GM04503 (cell line): ENCODE measurements at places on chromosomes 1 and 21.

GRCh38 chr1:160222546-160222945 lies 17.4 kb downstream of the PEA15 start:
- no peak for DNase-seq

DNA sequence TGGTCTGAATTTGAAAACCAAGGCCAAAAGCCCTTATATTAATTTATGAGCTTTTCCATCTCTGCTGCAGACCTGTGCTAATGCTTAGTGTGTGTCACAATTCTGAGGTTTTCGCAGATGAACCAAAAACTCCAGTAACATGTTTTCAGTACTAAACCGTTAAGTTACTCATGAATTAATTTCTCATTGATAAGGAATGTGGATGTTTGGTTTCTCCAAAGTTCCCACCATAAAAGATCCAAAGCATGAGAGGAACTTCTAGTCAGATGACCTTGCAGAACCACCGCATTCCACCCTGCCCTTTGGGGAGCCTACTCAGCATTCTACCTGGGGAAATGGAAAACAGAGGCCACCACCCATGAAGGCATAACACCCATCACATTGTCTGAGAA lies 7.5 kb upstream of the LEPR start:
- DNase-seq: peak; percentile 65

DNA sequence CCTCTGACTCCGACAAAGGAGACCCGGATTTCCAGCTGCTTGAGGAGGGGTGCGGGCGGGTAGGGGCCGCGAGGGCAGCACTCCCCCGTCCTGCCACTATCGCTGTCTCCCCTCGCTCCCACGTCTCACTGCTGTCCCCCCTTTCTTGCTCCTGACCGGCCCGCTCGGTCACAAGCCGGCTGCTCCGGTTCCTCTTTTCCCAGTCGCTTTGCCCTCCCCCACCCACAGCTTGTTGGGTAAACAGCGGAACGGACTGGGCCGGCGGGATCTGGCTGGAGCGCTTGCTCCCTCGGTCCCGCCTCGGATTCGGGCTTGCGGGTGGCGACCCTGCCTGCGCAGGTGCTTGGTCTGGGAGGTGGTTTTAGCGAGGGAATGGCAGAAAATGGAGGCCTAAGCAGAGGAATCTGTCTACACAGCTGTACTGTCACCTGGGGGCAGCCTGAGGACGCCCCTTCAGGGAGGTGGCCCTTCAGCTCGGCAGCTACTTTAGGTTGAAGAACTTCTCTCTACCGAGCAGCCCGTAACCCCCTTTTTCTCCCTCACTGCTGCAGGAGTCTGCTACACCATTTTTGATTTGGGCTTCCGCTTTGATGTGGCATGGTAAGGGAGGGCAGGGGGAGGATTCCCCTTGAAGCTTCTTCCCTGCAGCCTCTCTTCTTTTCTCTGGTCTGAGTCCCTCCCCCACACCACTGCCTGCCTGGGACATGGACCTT lies 645 bp downstream of the ATP6V0B start:
- no peak for DNase-seq

DNA sequence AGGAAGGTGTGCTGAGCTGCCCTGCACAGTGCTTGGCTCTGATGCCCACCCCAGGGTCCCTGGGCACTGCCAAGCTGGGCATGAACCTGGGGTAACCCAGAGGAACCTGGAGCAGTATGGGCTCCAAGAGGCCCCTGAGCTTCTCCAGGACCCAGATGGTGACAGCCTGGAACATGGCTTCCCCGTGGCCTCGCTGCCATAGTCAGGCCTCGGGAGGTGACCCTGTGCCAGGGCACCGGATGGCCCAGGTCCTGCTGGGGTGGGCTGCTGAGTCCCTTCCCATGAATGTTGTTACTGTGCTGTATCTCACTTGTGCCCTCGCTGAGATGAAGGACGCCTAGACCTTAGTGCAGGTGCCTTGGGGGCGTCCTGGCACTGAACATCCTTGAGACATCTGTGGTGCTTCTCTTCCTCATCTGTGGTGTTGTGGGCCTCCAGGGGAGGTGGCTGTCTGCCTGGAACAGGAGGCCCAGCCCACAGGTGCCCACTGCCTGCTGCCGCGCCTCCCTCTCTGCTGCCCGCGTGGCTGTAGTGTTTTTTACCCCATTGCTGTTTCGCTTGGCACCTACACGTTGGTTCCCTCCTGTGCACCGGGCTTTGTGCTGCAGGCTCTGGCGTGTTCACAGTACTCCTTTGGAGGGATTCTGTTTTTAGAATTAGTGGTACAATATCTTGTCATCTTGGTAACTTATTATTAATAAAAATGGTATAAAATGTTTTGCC lies 160.3 kb downstream of the PCBP3 start:
- no peak for DNase-seq

DNA sequence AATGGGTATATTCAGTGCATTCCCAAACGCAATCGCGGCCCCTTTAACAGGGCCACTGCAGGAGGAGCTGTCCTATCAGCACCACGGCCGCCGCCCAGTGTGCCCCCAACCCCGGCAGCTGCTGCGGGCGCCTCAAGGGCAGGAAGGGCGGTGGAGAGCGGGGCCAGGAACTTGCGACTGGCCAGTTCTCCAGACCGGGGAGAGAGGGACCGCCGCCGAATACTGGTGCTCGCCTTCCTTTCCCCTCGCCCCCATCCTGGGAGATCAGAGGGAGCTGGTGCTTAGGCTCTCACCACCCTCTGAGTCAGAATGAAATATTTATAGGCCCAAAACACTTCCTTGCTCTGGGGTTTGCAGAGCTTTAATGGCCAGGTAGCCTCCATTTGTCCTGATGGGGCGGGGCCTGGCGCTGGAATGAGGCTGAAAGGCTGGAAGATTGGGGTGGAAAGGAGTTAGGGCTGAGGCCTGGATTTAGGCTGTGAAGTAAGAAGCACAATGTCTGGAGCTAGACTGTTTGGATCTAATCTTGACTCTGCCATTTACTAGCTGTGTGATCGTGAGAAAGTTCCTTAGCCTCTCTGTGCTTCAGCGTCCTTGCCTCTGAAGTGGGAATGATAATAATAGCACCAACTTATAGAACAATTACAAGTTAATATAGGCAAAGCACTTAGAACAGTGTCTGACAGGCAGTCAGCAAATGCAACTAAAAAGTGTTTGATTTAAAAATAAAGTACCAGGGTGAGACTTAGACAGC lies 75.5 kb downstream of the NAV1 start:
- DNase-seq: no peak

DNA sequence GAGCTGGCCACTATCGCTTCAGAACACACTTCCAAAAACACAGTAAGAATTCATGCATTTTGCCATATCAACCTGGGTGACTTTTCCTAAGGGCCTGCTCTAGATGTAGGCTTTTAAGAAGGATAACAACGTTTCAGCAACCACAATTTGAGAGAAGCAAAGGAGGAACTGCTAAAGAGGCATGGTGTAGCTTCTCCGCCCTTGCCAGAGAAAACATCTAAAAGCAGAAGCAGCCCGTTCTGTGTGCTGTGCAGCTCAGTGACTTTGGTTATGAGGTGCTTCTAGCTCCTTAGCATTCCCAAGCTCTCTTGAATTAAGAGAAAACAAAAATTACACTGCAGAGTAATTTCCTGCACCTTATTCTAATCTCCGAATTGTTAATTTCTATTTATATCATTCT lies 2.7 kb downstream of the PER3 start:
- no peak for DNase-seq

- DNase-seq: no peak
Measured at GRCh38 chr1:239744851-239745250, 346.8 kb upstream of the FMN2 start.

DNA sequence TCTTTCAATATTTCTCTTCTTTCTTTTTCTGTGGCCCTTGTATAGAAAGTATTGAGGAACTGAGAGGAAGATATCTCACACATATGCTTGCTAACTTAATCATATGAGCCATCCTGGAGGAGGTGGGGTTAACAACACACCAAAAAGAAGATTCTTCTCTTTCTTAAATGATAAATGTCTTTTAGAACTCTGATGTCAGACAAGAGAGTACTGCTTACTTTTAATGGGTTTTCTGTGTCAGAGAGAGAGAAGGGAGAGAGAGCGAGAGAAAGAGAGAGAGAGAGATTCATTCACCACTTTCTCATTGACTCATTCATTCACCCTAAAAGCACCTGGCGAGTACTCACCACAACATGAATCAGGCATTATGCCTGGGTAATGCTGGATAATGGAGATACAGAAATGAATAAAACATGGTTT lies 250.3 kb upstream of the SGIP1 start:
- no peak for DNase-seq

DNA sequence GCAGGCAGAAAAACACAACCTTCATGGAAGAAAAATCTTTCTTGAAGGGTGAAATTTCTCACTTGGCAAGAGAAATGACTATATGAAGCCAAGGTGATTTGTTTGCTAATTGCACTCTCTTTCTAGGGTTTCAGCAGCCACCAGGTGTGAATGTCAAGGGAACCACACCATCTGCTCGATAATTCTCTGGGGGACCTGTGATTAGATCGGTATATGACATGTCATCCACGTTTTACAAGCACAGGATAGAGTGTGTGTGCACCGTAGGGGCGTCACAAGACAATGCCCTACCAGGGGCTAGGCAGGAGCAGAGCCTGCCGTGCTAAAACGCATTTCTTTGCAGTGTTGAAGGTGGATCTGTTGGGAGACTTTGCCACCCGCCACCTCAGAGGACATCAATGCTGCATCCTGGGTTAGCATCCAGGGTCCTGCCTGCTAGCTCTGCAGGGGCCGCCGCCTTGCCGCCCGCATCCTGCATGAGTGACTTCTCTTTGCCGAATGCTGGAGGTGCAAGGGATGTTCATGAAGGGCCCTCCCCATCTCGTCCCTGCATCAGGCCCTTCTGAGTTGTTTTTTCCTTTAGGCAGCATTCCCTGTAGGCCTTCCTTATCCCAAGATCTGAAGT lies 37.8 kb upstream of the CCSAP start:
- DNase-seq: no peak

- DNase-seq: no peak
Measured at GRCh38 chr21:45467221-45467779, 62.3 kb downstream of the COL18A1 start.

- DNase-seq: no peak
Measured at GRCh38 chr1:66644331-66644730, 107.9 kb upstream of the DYNLT5 start.

DNA sequence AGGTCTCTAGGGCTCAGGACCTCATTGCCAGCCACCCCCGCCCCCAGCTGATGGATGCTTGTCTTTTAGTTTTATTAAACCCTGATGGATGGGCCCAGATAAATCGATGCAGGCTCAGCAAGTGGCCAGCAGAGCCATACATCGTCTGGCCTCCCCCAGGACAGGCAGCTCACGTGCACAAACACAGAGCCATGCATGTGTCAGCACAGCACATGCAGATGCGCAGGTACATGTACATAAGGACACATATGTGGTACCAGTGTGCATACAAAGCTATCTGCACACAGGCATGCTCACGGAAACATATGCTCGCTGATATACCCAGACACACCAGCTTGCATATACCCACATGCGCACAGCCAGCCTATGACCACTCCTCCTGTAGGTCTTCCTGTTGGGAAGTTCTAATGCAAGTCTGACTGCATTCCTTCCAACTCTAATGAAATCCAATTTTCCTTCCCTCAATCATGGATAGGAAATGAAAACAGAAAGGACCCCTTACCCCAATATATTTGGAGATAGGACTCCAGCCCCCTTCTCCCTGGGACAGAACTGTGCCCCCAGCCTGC lies 897 bp downstream of the COL16A1 start:
- DNase-seq: no peak

- DNase-seq: no peak
Measured at GRCh38 chr21:15397258-15397657, 332.5 kb upstream of the NRIP1 start.
